ENCODE measurements at places on chromosomes 1 and 21. TPM values are rescaled to one million over a fixed set of nuclear protein-coding genes. Genes with fewer than 3 reads are reported as not detected.

The PIGR gene
- 7.6 TPM for total RNA-seq

The SPOCD1 gene
- total RNA-seq, result 0.76 TPM

The MACF1 gene
- total RNA-seq, result 340 TPM

The VASH2 gene
- 21.6 TPM for total RNA-seq

The CENPF gene
- total RNA-seq, result 17.6 TPM

The BMP8B gene
- total RNA-seq, result 2.0 TPM

The SLC45A1 gene
- total RNA-seq, result 2.0 TPM

The GJA4 gene
- total RNA-seq, result 18.5 TPM

The RAD54L gene
- 6.7 TPM for total RNA-seq

The ARHGEF19 gene
- total RNA-seq, result 12.1 TPM
